ENCODE measurements at places on chromosomes 13 and 19. TPM values are rescaled to one million over a fixed set of nuclear protein-coding genes. Genes with fewer than 3 reads are reported as not detected.

- no peak for DNase-seq
Measured at GRCh38 chr13:93045836-93046235, 180.8 kb upstream of the GPC6 start.

Gene SIGLEC12
- not detected for total RNA-seq

- DNase-seq = no peak
Measured at GRCh38 chr19:45876411-45877197, 9.3 kb downstream of the IRF2BP1 start.

Gene ZNF416
- 10.9 TPM for total RNA-seq

DNA sequence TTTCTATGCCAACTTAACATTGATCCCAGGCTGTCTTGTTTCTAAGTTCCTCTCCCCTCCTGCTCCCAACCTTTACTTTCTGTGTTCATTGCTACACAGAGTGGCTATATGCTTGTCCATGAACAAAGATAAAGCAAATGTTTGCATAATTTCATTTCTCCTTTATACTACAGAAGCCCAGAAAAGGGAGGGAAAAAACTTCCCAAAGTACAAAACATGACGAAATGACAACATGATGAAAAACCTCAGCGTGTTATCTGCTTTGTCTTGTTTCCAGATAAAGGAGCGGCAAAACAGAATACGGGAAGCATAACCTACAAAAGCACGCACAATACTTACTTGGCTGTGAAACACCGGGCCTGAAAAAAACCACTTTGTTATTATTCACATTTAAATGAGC, 336.8 kb downstream of the DNAJC15 start:
- DNase-seq = peak; percentile 30

DNA sequence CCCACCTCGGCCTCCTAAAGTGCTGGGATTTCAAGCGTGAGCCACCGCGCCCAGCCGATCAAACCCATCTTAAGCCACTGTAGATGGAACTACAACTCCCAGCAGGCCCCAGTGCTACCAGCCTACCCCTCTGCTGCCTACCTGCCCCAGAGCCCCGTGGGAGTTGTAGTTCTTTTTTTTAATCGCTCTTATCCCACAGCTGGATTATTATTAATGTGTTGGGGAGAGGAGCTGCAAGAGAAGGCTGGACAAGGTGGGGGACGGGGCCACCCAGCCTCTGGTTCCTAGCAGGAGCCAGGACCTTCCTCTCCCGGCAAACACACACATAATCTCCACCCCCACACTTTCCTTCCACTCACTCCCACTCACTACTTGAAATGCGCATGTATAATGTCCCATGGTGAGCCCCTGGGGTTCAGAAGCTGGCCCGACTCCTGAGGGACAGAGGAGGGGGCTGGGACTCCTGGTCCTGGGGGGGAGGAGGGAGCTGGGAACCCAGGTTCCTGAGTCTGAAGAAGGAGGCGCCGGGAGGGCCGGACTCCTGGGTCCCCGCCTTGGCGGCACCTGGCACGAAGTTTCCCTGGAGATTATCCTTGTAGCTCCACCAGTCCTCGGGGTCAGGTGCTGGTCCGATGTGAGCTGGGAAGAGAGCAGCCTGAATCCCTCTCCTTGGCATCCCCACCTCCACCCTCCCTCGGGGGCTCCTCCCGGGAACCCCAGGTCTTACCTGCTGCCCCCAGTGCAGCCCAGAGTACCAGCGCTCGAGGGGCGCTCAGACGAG, 958 bp downstream of the CA11 start:
- DNase-seq = peak; percentile 88

GRCh38 chr19:44692379-44692721, 6.6 kb upstream of the CEACAM16 start:
- DNase-seq = no peak

GRCh38 chr19:34644991-34645461, 31.9 kb downstream of the SCGB2B2 start:
- no peak for DNase-seq

DNA sequence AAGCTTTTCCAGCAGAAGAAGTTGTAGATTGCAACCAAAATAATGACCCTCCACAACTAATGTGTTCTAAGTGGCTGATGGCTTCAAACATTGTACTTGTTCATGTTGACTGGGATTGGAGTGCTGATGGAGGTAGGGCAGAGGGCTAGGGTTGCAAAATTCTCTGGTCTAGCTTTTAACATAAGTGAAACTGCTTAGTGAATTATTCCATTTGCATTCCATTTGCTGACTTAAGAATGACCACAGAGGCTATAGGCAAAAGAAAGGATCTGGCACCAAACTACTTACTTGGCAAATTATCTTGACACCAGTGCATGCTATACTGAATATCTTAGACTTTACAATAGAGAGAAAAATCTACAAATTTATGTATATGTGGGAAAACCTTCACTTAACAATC, 287.0 kb downstream of the FGF9 start:
- no peak for DNase-seq

- no peak for DNase-seq
Measured at GRCh38 chr19:8045872-8046568, 6.5 kb upstream of the CCL25 start.

Gene SPART
- total RNA-seq = 70.0 TPM

DNA sequence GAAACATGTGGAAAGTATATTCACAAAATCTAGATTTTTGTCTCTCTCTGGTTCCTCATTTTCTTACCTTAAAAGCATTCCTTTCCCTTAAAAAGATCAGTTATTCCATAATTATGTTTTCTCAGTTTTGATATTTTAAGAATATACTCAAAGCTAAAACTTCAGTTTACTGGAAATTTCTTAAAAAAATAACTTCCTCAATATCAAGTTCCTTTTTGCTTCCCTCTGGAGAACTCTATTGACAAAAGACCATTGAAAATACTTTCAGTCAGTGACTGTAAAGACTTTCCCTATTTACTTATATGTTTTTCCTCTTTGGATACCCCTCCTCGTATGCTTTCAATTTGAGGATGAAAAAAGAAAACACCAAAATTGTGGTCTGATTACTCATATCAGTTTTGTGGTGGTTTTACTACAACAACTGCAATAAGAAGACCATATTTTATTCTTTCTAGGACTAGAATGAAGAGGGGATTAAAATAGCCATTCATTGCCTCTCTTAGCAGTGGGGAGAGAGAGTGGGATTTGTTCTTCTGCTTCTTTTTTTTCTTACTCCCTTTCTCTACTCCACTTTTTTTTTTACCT, 113.2 kb downstream of the ESD start:
- no peak for DNase-seq

Gene LRFN3
- total RNA-seq = 6.6 TPM

GRCh38 chr19:39407660-39408391, 1.2 kb downstream of the ZFP36 start:
- DNase-seq = no peak

- no peak for DNase-seq
Measured at GRCh38 chr13:65461590-65461989, 1768.5 kb downstream of the PCDH9 start.

GRCh38 chr13:58379221-58379620, 747.7 kb downstream of the PCDH17 start:
- DNase-seq = no peak

Gene CLDN10
- 5.2 TPM for total RNA-seq

DNA sequence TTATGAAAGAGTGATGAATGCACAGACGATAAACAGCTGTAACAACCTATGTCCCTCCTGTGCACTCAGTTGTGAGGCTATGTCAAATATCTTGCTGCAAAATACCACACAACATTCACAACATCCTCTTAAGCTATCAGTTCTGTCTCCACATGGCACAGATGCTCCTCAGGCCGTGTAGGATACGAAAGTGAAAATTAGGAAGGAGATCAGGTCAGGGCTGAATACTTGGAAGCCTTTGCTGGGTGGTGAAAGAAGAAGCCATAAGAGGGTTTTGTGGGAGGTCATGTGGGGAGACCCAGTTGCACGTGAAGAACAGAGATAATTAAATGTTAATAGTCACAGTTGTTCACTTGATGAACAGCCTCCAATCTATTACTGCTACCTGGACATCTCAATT, 58.9 kb downstream of the RXFP2 start:
- no peak for DNase-seq

- DNase-seq = no peak
Measured at GRCh38 chr13:78228211-78228610, 309.6 kb upstream of the EDNRB start.

DNA sequence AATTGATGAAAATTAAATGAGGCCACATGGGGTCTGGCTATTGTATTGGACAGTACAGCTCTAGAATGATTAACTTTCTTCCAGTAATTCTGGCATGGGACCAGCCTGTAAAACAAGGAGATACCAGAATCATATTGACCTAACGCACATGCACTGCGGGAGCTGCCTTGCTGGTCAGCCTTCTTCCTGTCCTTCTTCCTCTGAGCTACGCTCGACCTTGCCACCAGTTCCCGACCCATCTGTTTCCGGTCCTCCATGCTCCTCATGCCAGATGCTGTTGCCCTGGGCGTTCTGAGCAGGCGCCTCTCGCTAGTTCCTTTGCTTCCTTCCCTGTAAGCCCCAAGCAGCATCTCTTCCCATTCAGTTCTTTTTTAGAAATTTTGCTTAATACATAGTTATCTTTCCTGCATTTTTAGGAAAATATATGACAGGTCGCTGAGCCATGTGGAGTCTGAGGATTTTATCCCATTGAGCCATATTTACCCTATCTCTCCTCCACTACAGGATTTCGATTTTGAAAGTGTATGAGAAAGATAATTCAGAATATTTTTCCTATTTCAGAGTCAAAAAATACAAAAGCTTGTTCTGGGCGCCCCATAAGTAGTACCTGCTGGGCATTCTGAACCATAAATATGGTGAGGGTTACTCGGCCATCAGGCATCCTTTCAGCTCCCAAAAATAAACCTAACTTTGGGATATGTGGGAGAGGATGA, 38.6 kb downstream of the TNFRSF19 start:
- DNase-seq = peak; percentile 65

- DNase-seq = no peak
Measured at GRCh38 chr13:24355103-24355502, 45.7 kb downstream of the C1QTNF9 start.

Gene CPB2
- 0.11 TPM for total RNA-seq

GRCh38 chr13:100989392-100989791, 314.8 kb upstream of the TMTC4 start:
- DNase-seq = no peak

- no peak for DNase-seq
Measured at GRCh38 chr13:24036115-24036514, 124.4 kb upstream of the SPATA13 start.

- no peak for DNase-seq
Measured at GRCh38 chr13:48778610-48779009, 124.9 kb downstream of the CYSLTR2 start.

Gene TMEM259
- total RNA-seq = 32.7 TPM

DNA sequence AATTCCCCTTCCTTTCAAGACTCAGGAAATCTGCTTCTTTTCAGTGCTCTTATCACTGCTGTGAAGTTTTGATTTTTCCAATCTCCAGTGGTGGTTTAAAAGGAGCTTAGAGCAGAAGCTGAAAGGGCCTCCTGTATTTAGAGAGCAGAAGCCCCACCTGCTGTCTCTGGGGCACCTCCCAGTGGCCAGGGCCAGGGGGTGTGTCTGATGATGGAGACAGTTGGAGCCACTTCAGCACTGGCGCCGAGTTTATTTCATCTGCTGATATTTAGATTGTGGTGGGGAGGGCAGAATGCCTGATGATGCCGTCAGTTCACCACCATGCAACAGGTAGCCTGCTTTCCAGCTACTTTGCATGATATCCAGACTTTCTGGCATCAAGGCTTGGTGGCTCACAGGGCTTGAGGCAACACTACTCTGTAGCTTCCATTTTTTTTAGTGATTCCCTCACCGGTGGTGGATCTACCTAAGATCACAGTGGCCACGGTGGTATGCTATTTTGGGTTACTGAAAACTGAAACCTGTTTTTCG, 371.9 kb downstream of the KCNRG start:
- DNase-seq = no peak

Gene CYP4F22
- total RNA-seq = not detected

GRCh38 chr13:102097708-102098107, 304.1 kb downstream of the FGF14 start:
- no peak for DNase-seq

- DNase-seq = no peak
Measured at GRCh38 chr19:7694499-7694898, 7.4 kb downstream of the FCER2 start.

DNA sequence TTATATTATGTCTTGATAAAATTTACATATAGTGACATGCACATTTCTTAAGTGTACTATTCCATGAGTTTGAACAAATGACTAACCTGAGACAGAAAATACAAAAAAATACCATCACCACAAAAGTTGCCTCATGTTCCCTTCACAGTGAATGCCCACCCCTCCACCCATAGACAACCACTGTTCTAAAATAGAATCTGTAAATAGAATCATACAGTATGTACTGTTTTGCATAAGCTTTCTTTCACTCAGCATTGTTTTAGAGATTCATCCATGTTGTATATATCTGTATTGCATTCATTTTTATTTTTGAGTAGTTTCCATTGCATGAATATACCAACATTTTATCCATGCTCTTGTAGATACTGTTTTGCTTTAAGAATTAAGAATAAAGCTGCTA, 23.3 kb upstream of the RBM26 start:
- DNase-seq = no peak

Gene TMEM190
- 2.2 TPM for total RNA-seq

DNA sequence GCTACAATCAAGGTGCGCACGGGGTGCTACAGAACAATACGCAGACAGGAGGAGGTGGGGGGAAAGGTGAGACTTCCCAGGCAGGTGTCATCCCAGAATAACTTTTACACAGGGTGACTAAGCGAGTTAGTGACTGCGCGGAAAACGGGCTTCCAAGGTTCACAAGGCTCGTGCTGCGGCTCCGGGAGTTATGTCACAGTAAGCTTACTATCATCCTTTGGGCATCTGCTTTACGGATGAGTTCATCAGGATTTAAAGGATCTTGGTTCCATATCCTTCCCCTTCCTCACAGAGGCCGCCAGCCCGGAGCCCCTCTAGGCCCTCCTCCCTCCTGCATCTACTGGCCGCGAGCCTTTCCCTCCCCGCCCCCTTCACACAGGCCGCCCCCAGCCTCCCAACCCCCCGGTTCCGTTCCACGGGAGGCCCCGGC, 474 bp upstream of the IFT88 start:
- DNase-seq = peak; percentile 6

DNA sequence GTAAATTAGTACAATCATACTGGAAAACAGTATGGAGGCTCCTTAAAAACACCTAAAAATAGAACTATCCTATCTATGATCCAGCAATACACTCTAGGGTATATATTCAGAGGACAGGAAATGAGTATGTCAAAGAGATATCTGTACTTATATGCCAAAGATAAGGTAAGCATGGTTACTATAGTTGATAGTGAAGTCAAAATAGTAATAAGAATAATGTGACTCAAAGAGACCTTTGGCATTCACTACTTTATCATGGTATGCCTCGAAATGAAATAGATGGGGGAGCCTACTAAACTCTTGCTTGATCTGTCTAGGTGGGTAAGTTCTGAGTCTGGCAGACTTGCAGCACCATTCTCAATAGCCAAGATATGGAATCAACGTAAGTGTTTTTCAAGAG, 30.3 kb downstream of the FXYD5 start:
- DNase-seq = no peak
